ENCODE measurements at places on chromosomes 1 and 21.
A peak's percentile ranks its signal among the peaks of the same experiment; 100 is the strongest.

DNA sequence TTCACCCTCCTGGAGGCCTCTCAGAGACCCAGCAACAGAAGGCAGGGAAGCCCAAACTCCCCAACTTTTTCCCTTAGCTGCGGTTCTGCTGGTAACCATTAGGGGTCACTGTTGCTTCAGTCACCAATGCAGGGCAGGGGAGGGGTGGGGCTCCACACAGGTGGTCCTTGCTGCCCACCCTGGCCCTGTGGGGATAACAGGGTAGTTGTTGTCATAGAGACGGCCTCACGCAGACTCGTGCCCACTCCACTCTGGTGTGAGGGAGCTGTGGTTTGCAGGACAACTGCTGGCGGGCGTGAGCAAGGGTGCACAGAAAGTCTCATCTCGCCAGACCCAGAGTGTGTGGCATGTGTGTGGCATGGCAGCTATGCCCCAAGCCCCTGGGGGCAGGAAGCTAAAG, 19.9 kb downstream of the INSRR start:
- DNase-seq: no peak

- DNase-seq: no peak
Measured at GRCh38 chr1:162951553-162952315, 90.8 kb upstream of the CCDC190 start.

- DNase-seq: no peak
Measured at GRCh38 chr1:210800756-210801155, 333.2 kb downstream of the KCNH1 start.

DNA sequence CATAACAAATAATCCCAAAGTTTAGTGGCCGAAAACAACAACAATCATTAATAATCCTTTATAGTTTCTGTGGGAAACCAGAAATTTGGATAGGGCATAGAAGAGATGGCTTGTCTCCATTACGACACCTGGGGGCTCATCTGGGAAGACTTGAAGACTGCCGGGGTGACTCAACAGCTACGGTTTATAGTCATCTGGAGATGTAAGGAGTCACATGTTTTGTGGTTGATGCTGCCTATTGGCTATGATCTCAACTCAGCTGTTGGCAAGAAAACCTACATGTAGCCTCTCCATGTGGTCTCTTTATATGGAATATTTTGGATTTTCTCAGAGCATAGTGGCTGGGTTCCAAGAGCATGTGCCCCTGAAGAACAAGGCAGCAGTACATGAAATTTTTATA, 29.3 kb upstream of the TSPAN2 start:
- no peak for DNase-seq

- peak; percentile 40 for DNase-seq
Measured at GRCh38 chr1:220189750-220190347, 82.4 kb downstream of the RAB3GAP2 start.

GRCh38 chr21:25963181-25963580, 207.4 kb downstream of the APP start:
- no peak for DNase-seq

GRCh38 chr1:43367026-43367903, 546 bp downstream of the ELOVL1 start:
- no peak for DNase-seq

GRCh38 chr1:234322097-234322496, 51.2 kb upstream of the COA6 start:
- no peak for DNase-seq

DNA sequence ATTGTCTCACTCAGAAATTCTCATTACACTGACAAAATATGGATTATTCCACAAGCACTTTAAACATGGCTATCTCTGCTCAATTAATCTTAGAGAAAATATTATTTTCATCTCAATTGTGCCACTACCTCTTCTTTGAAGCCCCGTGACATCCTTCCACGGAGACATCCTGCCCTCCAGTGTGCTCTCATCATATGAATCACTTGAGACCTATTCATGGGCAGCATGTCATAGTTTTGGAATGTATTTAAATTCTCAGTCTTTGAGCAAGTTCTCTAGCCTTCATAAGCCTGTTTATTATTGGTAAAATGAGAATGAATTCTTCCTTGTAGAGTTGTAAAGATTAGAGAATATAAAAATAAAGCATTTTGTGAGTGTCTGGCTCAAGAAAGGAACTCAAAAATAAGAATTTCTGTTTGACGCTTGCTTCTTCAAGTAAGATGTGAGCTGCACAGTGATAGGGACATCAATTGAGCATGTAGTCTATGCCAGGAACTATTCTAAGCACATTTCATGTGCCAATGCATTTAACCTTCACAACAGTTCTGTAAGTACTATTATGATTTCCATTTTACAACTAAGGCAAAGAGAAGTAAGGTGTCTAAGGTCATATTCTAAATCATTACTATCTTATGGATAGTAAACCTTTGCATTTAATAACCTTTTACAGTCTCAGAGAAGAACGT, 557.4 kb upstream of the ZRANB2 start:
- no peak for DNase-seq

DNA sequence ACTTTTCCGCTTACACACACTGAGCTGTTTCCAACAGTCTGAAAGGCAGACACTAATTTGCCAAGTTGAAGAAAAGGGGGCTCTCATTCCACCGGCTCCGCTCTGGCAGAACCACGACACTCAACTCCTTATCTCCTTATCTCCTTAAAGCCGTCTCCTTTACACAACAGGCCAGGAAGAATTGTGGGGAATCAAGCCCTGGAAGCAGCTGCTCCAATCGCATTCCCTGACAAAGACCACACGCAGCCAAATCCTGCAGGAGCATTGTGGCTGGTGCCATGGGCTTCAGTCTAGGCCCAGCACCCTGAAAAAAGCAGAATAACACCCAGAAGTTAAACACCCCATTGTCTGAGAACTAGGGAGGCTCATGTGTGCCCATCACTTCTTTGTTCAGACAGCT, 24.1 kb downstream of the SUSD4 start:
- DNase-seq: no peak

GRCh38 chr1:182955596-182956588, 2.9 kb upstream of the SHCBP1L start:
- no peak for DNase-seq

- DNase-seq: no peak
Measured at GRCh38 chr1:10638559-10639005, 157.9 kb downstream of the CASZ1 start.

GRCh38 chr1:242030071-242030470, 31.2 kb upstream of the MAP1LC3C start:
- DNase-seq: no peak

DNA sequence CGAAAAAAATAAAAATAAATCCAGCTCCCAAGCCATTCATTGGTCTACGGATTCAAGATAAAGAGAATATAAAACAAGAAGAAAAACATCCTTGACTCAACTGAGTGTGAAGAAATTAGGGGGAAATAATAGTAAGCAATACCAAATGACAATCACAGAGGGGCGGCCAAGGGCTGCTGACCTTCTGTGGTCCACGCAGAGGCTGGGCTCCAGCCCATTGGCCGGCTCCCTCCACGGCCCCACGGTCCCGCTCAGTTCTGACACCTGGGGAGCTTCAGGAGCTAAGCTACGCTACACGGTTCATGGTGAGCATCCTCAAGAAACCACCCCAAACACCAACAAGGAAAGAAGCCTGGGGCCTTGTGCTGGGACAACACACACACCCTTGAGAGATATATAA, 400 bp upstream of the KRTAP10-12 start:
- no peak for DNase-seq

GRCh38 chr1:183824291-183824690, 19.4 kb downstream of the RGL1 start:
- DNase-seq: no peak

DNA sequence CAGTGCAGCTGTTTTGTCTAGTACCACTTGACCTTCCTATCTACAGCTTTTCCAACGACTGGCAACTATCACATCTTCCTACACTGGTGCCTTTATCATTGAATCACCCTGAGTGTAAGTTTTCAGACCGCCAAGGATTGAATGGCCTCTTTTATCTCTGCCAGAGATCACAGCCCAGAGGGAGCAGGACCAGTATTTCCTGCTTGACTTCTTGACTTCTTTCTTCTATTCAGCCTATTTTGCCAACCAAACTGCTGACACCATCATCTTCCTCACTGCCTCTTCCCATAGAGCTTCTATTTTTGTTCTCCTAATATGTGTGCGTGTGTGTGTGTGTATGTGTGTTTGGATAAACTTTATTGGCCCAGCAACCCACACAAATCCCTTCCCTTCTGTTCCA, 53.8 kb downstream of the SERBP1 start:
- DNase-seq: no peak

GRCh38 chr1:220281159-220281574, 8.9 kb upstream of the RAB3GAP2 start:
- peak; percentile 2 for DNase-seq

- DNase-seq: no peak
Measured at GRCh38 chr1:1666526-1666925, 7.7 kb upstream of the CDK11B start.

GRCh38 chr1:203456577-203456976, 19.0 kb upstream of the PRELP start:
- DNase-seq: no peak

- no peak for DNase-seq
Measured at GRCh38 chr1:192311281-192311680, 5.5 kb upstream of the RGS21 start.

DNA sequence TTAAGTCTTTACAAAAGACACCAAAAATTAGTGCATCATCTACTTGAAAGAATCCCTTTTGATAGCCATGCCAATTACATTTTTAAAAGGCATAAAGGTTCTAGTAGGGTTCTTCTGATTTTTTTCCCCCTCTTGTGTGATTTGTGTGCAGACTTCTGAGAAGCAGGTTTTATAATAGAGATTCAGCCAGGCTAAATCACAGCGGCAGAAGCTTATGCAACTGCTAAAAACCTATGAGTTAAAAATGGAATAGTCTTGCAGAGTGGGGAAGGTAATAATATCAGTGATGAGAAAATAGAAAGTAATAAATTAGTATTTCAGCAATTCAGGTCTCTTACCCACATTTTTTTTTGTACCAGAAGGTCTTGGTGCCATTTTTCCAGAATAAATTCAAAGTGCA, 17.7 kb downstream of the STUM start:
- DNase-seq: no peak

- no peak for DNase-seq
Measured at GRCh38 chr1:179016706-179017382, 8.8 kb upstream of the FAM20B start.

- no peak for DNase-seq
Measured at GRCh38 chr1:52358851-52359497, 7.0 kb downstream of the CC2D1B start.

- DNase-seq: peak; percentile 52
Measured at GRCh38 chr1:57307392-57308170, 116.3 kb downstream of the DAB1 start.

DNA sequence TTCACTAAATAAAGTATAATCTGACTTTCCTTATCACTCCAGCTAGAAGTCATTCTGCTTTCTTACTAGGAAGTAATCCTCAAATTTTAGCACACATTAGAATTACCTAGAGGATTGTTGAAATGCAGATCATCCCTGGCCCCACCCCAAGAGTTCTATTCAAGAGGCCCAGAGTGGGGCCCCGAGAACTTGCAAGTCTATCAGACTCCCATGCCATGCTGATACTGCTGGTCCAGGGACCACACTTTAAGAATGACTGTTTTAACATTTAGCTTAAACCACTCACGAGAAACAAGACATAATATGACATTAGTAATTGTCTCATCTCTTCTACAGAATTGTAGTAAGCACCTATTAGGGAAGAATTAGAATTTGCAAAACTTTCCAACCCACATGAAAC, 7.7 kb upstream of the SYNJ1 start:
- no peak for DNase-seq

Data from NCI-H1436 (cell line).